ENCODE measurements at places on chromosomes 12 and 14. TPM values are rescaled to one million over a fixed set of nuclear protein-coding genes. Genes with fewer than 3 reads are reported as not detected.
A peak's percentile ranks its signal among the peaks of the same experiment; 100 is the strongest.

Gene CBLN3
- polyA plus RNA-seq: 3.6 TPM

GRCh38 chr14:53668897-53669296 lies 287.7 kb downstream of the BMP4 start:
- no peak overlapping the region for H3K27ac ChIP-seq
- H3K4me1 ChIP-seq: no peaks in the 10 kb centered on the region
- H3K27me3 ChIP-seq: no peaks in the 10 kb centered on the region

DNA sequence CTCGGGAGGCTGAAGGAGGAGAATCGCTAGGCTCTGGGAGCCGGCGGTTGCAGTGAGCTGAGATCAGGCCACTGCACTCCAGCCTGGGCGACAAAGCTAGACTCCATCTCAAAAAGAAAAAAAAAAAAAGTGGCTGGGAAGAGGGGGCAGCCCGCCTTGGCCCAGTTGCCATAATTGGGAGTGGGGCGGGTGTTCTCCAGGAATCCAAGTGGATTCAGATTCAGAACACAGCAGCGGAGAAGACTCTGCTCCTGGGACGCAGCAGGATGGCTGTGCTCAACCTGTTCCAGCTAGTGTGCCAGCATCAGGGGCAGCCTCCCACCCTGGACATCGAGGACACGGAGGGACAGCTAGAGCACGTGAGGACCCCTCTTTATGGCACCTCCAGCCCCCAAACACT lies 5.5 kb downstream of the CFAP73 start:
- H3K27ac ChIP-seq: no peak overlapping the region
- H3K4me3 ChIP-seq: no peak overlapping the region
- H3K36me3 ChIP-seq: peaks cover 13% of the 10 kb centered on the region
- H3K27me3 ChIP-seq: peaks cover 16% of the 10 kb centered on the region

Gene BRAP
- 9.0 TPM for polyA plus RNA-seq

DNA sequence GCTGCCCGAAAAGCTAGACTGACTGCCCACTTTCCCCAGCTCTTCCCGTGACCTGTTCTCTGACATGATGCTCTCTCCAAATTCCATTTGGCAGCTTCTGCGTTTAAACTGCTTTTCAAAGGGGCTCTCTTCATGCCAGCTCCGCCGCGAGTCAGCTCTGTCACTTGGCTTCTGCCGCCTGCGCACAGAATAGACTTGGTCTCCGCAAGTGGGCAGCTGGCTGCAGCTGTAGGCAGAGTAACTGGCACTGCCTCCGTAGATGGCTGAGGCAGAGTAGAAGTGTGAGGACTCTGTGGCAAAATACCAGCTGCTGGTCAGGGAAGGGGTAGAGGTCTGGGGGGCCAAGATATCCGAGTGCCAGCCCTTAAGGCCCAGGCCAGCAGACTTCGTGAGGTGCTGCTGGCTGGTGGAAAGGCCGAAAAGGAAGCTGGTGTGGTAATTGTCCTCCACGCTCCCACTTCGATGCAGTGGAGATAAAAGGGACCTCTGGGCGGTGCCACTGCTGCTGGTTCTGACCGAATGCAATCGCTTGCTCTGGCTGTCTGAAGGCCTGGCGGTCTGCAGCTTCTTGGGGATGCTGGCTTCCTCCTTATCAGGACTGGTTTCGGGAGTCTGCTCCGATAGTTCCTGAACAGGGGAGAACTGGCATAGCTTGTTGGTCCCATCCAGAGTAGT lies 85.7 kb downstream of the DUSP16 start:
- no peaks in the 10 kb centered on the region for H3K27me3 ChIP-seq
- no peak overlapping the region for H3K4me3 ChIP-seq
- H3K36me3 ChIP-seq: peaks cover 19% of the 10 kb centered on the region
- DNase-seq: no peak

DNA sequence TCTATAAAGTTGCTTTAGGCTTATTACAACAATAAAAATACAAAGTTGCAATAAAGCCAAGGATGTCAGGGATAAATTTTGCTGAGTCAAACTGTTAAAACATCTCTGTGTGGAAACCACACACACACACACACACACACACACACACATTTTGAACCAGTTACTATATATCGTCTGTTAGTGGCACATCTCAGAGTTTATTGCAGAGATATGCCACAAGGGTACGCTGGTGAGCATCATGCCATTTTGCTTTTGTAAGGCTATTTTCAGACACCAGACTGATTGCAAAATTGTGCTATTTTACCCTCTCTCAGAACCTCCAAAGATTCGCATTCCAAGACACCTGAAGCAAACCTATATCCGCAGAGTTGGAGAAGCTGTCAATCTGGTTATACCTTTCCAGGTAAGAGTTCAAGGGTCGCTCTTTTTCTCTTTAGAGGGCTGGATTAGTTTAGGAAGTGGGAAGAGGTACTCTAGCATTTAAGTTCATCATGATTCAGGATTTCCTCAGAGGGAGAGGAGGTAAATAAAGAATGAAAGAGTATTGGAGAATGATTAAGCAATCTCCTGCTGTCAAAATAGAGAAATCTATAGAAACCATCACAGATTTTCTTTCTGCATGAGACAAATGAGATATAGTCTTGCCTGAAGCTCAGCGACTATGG lies 27.3 kb upstream of the CHPT1 start:
- no peak for DNase-seq
- no peak overlapping the region for H3K4me3 ChIP-seq
- no peaks in the 10 kb centered on the region for H3K27me3 ChIP-seq

DNA sequence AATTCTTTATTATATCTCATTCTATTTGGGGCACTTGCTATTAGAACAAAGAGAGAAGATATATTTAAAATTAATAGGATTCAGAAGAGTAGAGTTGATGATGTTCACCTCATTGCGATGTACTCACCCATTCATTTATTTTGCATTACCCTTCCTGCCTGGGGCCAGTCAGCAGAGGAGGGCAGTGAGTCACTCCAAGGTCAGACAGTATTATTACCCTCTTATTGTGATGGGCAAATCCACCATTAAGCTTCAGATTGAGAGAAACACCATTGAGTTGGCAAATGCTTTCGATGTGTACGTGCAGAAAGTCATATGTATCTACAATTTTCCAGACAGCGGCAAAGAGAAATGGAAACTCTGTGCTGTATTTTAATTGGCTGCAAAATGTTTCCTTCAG lies 134.2 kb downstream of the BICD1 start:
- no peaks in the 10 kb centered on the region for H3K27me3 ChIP-seq
- peaks cover 8% of the 10 kb centered on the region for H3K36me3 ChIP-seq
- H3K4me3 ChIP-seq: no peak overlapping the region
- no peak overlapping the region for H3K27ac ChIP-seq

GRCh38 chr14:68968051-68968450 lies 11.1 kb downstream of the ACTN1 start:
- DNase-seq: peak; percentile 57
- H3K27ac ChIP-seq: peak overlapping the region; percentile 100
- H3K27me3 ChIP-seq: no peaks in the 10 kb centered on the region
- no peak overlapping the region for H3K4me3 ChIP-seq
- peaks cover 100% of the 10 kb centered on the region for H3K4me1 ChIP-seq
- H3K36me3 ChIP-seq: peaks cover 3% of the 10 kb centered on the region

Gene TMEM229B
- 4.4 TPM for polyA plus RNA-seq

Gene TOMM20L
- polyA plus RNA-seq: 0.25 TPM

GRCh38 chr12:42511656-42512055 lies 77.9 kb downstream of the PRICKLE1 start:
- H3K27ac ChIP-seq: no peak overlapping the region
- no peaks in the 10 kb centered on the region for H3K27me3 ChIP-seq
- no peak overlapping the region for H3K4me3 ChIP-seq
- DNase-seq: no peak
- H3K36me3 ChIP-seq: no peaks in the 10 kb centered on the region

Gene MIP
- not detected for polyA plus RNA-seq

DNA sequence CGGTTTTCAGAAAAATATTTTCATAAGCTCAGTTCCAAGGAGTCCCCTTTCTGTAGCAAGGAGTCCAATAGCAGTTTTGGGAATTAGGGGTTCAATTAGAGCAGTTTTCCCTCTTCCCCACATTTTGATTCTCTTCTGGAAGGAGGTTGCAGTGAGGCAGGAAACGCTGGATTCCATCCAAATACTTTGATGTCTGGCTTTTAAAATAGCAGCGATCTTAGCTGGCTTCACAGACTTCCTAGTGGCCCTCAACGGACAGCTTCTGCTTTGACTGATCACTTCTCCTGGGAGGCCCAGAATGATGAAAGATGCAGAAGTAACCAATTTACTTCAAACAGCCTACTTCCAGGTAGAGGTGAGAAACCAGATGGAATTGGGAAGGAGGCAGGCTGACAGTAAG lies 63.1 kb downstream of the C12orf75 start:
- no peaks in the 10 kb centered on the region for H3K27me3 ChIP-seq
- H3K27ac ChIP-seq: no peak overlapping the region
- H3K36me3 ChIP-seq: no peaks in the 10 kb centered on the region
- H3K4me3 ChIP-seq: no peak overlapping the region
- H3K4me1 ChIP-seq: no peaks in the 10 kb centered on the region

DNA sequence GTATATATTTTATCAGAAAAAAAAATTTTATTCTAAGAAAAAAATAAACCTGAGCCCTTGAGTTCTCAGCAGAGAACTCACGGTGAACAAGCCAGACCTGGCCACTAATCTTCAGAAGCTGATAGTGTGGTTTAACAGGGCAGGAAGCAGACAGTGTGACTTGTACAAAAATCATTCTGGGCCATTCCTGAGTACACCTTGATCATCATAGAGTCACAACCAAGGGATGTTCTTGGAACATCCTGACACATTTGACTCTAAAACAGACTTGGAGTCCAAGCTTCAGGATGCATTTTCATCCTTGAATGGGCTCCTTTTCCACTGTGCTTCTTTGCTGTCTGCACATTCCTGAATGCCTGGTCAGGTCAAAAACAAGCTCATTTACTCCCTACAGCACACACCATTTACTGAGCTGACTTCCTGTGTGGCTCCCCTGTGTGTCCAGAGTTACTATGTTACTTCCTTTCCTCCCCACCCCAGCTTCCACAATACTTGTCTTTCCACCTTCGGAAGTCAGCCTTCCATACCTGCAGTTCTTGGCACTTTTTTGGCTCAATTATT lies 112.0 kb downstream of the ANO6 start:
- no peak overlapping the region for H3K4me3 ChIP-seq
- no peaks in the 10 kb centered on the region for H3K4me1 ChIP-seq
- no peaks in the 10 kb centered on the region for H3K36me3 ChIP-seq
- peak overlapping the region; percentile 32 for H3K27ac ChIP-seq

DNA sequence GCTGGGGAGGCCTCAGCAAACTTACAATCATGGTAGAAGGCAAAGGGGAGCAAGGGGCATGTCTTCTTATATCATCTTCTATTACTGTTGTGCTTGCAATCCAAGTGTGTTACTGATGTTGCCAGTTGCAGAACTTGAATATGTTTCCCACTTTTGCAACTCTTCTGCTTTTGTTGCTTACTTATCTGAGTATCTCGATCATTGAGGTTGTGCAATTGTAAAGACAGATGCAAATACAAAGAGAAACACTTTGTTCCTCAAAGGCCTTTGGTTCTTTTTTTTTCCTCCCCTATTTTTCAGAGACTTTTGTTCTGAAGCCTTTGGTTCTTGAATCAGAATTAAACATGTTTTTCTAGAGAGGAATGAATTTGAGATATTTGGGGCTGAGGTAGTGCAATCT lies 3.7 kb upstream of the COX8C start:
- no peak overlapping the region for H3K27ac ChIP-seq
- no peak for DNase-seq
- no peaks in the 10 kb centered on the region for H3K36me3 ChIP-seq
- no peaks in the 10 kb centered on the region for H3K4me1 ChIP-seq
- no peaks in the 10 kb centered on the region for H3K27me3 ChIP-seq

Gene SLCO1B1
- polyA plus RNA-seq: not detected

Gene TMTC1
- polyA plus RNA-seq: 5.2 TPM

- H3K27ac ChIP-seq: no peak overlapping the region
- no peaks in the 10 kb centered on the region for H3K27me3 ChIP-seq
- no peak overlapping the region for H3K4me3 ChIP-seq
- H3K36me3 ChIP-seq: no peaks in the 10 kb centered on the region
- DNase-seq: no peak
- H3K4me1 ChIP-seq: peaks cover 12% of the 10 kb centered on the region
Measured at GRCh38 chr14:58129208-58129607, 22.8 kb downstream of the ARMH4 start.

DNA sequence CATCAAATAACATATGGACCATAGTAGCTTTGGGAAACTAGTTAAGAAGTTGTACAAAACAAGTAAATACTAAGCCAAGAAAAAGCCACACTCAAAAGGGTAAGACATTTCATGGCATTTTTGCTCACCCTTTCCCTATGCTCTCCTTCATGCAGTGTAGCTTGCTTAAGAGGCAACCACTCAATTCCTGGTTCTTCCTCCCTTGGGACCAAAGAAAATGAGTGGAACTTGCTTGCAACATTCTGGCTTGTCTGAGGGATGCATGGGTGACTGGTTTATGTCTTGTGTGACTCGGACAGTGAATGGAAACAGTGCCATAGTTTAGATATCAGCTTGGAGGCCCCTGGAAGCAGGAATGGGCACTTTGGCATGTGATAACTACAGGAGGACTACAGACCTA lies 252.0 kb upstream of the ARID2 start:
- no peaks in the 10 kb centered on the region for H3K4me1 ChIP-seq
- no peak overlapping the region for H3K27ac ChIP-seq

DNA sequence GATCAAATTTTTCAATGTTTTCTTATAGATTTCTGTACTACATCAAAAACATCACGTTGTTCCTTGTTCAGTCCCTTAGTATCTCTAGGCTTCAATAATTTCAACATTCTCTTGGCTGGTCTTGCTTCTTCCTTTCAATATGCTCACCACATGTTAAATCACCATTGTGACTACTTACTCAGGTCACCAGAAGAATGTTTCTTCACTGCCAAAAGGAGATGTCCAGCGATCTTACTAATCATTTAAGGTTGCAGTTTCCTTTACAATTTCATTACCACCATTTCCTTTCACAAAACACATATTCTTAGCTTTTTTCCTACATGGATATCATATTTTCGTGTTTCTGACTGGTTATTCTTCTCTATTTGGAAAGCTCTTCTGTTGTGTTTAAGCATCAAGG lies 363.8 kb downstream of the NAV3 start:
- H3K36me3 ChIP-seq: no peaks in the 10 kb centered on the region
- no peaks in the 10 kb centered on the region for H3K27me3 ChIP-seq
- H3K4me3 ChIP-seq: no peak overlapping the region
- DNase-seq: no peak
- H3K27ac ChIP-seq: no peak overlapping the region

- peak overlapping the region; percentile 99 for H3K27ac ChIP-seq
- peak; percentile 39 for DNase-seq
- peak overlapping the region; percentile 87 for H3K4me3 ChIP-seq
- H3K36me3 ChIP-seq: no peaks in the 10 kb centered on the region
Measured at GRCh38 chr14:77322250-77322902, 1.5 kb downstream of the GSTZ1 start.

DNA sequence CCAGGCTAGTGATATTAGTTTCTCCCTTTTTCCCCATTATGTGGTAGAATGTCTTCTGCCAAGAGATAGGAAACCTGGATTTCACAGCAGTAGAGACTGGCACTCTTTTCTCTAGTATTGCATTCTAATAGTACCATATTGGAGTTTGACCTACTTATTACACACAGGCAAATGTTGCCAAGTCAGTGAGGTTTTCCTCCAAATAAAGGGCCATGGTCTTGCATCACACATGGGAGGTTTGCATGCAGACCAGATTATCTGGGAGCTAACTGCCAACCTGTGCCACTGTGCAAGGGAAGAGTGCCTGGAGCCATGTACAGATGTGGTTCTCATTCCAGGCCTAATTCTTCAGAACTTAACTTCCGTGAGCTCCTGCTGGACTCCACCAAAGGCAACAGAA lies 113.3 kb downstream of the ANO6 start:
- DNase-seq: no peak
- no peak overlapping the region for H3K27ac ChIP-seq
- no peaks in the 10 kb centered on the region for H3K36me3 ChIP-seq
- H3K4me3 ChIP-seq: no peak overlapping the region
- no peaks in the 10 kb centered on the region for H3K27me3 ChIP-seq

GRCh38 chr14:61822458-61822857 lies 60.2 kb downstream of the SNAPC1 start:
- no peaks in the 10 kb centered on the region for H3K4me1 ChIP-seq
- no peaks in the 10 kb centered on the region for H3K36me3 ChIP-seq
- H3K4me3 ChIP-seq: no peak overlapping the region
- H3K27ac ChIP-seq: no peak overlapping the region

Gene NXPH4
- not detected for polyA plus RNA-seq
